AG08396 (cell line): ENCODE measurements at places on chromosomes 11 and 22.
A peak's percentile ranks its signal among the peaks of the same experiment; 100 is the strongest.

DNA sequence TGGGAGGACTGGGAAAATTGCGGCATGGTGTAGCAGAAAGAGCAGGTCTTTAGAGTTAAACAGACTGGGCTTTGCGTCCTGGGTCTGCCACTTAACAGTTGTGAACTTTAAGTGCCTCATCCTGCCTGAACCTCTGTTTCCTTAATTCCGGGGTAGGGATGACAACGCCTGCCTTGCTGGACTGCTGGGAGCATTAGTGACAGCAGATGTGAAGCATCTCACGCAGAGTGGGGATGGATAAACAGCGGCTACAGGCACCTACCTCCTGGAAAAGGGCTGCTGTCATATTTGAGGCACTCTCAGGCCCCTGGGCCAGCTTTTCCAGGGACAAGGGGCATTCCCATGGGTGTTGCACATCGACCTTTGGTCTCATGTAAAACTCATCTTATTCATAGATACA is 572.2 kb downstream of the TBC1D22A start:
- no peak for DNase-seq

- DNase-seq: no peak
Observed at GRCh38 chr22:19770349-19771220, 10.0 kb downstream of the TBX1 start.

DNA sequence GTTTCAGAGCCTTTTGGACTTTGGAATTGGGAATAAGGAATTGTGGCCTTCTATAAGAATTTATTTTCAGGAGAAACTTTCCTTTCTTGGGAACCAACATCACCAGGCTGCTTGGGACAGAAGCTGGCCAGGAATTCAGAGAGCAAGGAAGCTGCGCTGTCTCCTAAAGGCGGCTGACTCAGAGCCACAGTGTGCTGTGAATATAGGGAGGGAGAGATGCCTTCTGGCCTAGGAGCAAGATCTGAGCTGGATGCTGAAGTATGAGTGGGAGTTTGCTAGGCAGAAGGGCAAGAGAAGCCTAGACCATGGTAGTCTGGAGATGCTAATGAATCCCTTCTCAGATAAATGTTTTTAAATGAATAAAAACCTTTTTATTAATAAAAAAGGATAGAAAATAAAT is 213.7 kb upstream of the TBCEL start:
- DNase-seq: no peak

- no peak for DNase-seq
Observed at GRCh38 chr11:5467527-5467926, 18.4 kb downstream of the OR51I2 start.

DNA sequence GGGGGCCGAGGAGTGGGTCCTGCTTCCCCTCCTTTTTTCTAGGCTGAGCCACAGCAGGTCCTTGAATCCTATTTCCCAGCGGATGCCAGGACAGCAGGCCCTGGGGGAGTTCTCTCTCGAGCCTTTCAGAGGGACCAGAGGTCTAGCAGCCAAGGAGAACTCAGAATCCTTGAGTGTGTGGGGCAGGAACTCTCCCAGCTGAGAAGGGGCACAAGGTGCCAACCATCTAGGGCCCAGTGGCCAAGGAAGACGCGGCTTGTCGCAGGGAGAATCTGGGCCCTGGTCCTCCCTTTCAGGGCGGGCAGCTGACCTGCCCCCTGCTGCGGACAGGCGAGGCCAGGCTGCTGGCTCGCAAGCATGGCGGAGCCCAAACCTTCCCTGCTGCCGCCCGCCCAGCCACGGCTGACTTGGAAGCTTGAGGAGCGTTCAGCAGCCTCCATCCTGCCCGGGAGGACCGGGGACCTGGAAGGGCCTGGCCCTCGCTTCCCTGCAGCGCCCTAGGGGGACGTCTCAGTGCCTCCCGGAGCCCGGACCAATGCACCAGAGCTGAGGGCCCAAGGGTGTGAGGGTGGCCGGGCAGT is 972 bp upstream of the TSSC4 start:
- no peak for DNase-seq

GRCh38 chr22:39574779-39575551 is 4.4 kb downstream of the CACNA1I start:
- peak; percentile 91 for DNase-seq

GRCh38 chr11:56624661-56625110 is 10.0 kb upstream of the OR5M1 start:
- peak; percentile 28 for DNase-seq

DNA sequence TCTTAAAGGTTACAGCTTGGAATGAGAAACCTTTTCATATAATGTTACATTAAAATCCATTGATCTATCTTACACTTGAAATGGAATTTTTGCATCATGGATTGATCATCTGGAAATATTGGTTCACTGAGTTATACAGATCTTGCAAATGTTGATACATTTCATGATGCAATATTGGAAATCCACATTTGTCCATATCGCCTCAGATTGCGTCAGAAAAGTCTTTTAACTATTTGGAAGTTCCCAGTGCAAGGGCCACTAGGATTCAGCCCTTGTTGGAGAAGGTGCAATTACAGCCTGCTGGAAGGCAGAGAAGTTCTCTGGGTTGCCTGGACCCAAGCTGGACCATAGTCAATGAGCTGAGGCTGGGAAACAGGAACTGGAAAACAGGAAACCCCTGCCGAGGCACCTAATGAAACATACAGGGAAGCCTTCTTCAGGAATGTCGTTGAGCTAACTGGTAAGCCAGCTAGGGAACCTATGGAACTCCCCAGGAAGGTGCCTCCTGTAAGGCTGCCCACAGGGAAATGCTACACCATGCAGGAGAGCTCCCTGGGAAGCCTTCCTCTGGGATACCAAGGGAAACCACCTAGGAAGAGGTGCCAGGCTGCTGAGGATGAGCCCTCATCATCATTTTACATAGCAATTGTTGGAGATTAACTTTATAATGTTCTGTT is 600.4 kb upstream of the CADM1 start:
- no peak for DNase-seq

GRCh38 chr11:133947321-133947756 is 9.4 kb downstream of the IGSF9B start:
- peak; percentile 88 for DNase-seq

DNA sequence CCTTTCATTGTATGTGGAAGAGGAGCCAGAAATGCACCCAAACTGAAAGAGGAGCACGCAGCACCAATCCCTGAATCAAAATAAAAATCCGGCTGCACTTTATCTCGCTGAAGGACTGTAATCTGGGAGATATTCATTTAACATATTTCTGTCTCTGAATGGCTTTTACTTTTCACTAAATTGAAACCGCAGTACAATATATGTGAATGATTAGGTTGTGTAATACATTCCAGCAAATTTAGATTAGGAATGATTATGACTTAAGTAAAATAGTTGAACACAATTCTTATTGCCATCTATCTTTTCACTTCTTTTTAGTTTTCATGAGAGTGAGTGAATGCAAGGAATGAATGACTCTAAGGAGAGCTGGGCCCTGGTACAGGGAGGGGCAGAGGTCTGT is 232.1 kb downstream of the ST3GAL4 start:
- no peak for DNase-seq

GRCh38 chr22:42475122-42475521 is 42.9 kb upstream of the NFAM1 start:
- no peak for DNase-seq

- no peak for DNase-seq
Observed at GRCh38 chr11:10522276-10522675, 18.7 kb downstream of the RNF141 start.

DNA sequence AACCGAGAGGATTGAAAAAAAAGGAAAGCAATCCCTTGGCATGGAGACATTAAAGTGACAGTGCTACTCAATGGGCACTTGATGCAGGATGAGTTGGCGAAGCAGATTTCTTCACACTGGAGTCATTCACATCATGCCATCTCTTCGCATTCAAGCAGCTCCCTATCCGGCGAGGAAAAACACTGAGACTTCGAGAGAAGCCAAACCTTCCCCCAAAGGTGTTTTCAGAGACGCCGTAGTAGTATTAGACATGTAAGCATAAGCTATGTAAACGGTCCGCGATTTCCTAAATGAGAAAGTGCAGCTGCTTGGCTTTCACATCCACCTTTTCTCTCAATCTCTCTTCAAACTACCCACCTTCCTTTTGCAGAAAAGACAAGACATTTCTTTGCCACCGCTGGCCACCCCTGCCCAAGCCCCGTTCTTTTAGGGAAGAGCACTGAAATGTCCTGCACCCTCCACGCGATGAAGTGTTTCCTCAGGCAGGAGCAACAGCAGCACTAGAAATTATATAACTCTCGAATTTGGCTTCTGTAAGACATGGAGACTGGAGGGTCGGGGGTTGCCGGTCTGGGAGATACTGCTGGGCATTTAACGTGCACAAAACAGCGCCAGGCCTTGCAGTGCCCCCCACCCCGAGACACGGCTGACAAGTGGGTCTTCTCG is at the start of gene DLG2:
TSS of gene DLG2 (minus strand) at position 13 of the 666 bp plus-strand sequence.
- peak; percentile 30 for DNase-seq

DNA sequence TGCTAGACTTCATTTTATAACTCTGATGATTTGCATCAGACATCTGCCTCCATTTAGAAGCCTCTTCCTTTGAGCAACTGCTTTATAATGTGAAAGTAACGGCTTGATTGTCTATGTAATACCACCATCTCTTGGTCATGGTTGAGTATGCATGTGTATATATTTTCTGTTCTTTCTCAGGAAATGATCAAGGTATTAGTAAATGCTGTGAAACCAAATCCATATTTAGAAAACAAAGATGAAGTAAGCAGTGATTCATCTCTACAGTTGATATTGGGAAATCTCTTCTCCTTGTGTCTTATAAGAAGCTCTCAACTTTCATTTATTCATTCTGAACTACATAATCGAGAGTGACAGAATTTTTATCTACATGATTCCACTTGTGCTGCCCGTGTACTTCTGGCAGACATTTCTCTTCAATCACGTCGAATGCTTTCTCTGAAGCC is 104.6 kb upstream of the ANO3 start:
- DNase-seq: peak; percentile 40

DNA sequence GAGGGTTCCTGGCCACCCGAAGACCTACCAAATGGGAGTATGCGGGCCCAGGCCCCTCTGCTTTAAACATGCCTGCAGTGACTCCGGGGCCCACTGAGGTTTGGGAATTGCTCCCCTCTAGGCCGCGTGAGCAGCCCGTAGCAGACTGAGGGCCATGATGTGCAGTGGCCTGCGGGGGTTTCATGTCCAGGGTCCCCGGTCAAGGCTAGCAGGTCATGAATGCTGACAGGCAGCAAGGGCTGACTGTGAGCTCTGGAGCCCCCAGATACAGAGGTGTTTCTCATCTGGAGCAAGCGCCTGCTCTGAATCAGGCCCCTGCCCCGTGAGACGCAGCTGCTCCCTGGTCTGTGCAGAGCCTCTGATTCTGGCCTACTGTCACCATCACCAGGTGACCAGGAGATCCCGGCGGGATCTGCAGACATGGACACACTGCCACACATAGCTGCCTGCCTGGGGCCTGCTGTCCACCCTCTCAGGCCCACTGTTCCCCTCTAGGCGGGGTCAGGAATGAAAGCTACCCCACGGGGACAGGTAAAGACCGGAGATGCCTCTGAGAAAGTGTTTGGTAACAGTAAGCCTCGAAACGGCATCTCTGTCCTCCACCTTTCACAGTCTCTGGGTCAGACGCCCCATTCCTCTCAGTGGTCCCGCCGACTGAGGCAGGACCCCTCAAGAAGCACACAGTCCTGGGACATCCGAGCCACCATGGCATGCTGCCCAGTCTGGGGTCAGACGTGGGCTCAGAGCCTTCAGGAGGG is 73.3 kb downstream of the PARVB start:
- no peak for DNase-seq

- DNase-seq: no peak
Observed at GRCh38 chr11:73252577-73253191, 19.5 kb upstream of the P2RY6 start.

DNA sequence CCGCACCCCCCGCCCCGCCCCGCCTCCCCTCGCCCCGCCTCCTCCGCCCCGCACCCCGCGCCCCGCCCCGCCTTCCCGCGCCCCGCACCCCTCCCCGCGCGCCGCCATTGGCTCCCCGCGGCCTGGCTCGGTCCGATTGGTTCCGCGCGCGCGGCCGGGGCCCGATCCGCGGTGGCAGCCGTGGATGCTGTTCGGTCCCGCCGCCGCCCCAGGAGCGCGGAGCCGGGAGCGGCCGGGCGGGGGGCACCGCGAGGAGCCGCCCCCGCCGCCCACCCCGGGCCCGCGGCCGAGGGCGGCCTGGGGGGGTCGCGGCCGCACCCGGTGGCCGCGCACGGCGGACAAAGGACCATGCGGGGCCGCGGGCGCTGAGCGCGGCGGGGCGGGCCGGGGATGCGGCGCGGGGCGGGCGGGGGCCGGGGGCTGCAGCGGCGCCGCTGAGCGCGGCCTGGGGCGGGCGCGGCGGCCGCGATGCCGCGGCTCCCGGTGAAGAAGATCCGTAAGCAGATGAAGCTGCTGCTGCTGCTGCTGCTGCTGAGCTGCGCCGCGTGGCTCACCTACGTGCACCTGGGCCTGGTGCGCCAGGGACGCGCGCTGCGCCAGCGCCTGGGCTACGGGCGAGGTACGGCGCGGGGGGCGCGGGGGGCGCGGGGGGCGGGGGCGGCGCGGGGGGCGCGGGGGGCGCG is at the start of gene B4GALNT4:
TSS of gene B4GALNT4 (plus strand) at position 164 of the 683 bp plus-strand sequence. CDS start at position 469, 305 bp downstream.
- peak; percentile 89 for DNase-seq

DNA sequence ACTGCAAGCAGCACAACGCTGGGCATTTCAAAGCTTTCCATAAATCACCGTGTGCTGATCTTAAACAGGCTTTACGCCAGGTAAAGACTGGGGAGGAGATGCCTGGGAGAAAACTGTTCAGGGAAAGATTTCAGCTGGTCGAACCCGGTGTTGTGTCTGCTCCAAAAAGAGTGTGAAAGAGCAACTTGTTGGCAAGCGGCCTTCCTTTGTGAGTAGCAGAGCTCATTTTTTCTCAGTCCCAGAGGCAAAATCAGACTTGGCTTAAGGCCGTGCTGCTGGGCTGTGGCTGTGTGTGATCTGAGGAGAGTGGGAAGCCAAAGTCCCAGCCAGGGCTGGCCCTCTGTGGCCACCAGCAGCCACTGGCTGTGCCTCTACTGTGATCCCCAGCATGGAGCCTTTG is 75.7 kb upstream of the E2F8 start:
- DNase-seq: no peak

DNA sequence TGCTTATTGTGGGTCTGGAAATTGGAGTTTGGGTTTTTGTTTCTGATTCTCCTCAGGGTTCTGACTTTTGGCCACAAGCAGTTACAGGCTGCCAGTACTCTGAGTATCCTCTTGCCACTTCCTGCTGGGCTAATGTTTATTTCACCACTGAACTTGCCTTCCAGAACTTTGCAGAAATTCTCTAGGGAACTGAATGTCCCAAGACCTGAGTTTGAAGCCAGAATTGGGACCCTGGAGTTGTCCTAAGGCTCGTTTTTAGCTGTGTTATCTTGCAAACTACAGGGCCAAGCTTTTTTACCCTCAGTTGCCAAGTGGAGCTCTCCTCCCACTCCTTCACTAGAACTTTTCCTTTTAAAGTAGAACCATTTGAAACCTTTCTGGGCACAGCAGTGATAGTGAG is 89.9 kb downstream of the FAT3 start:
- no peak for DNase-seq

- no peak for DNase-seq
Observed at GRCh38 chr22:49774499-49775151, 53.0 kb downstream of the BRD1 start.

DNA sequence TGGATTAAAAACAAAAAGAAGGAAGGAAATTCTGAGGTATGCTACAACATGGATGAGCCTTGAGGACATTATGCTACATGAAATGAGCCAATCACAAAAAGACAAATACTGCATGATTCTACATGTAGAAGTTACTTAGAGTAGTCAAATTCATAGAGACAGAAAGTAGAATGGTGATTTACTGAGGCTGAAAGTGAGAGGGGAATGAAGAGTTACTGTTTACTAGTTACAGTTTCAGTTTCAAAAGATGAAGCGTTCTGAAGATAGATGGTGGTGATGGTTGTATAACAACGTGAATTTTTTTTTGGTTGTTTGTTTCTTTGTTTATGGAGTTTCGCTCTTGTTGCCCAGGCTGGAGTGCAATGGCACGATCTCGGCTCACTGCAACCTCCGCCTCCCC is 9.5 kb downstream of the OR5P2 start:
- no peak for DNase-seq

- no peak for DNase-seq
Observed at GRCh38 chr11:107592813-107593212, 1.9 kb downstream of the ELMOD1 start.
